Bronchial epithelial cell (primary cell): ENCODE measurements at places on chromosomes 3 and 15.
A peak's percentile ranks its signal among the peaks of the same experiment; 100 is the strongest.

DNA sequence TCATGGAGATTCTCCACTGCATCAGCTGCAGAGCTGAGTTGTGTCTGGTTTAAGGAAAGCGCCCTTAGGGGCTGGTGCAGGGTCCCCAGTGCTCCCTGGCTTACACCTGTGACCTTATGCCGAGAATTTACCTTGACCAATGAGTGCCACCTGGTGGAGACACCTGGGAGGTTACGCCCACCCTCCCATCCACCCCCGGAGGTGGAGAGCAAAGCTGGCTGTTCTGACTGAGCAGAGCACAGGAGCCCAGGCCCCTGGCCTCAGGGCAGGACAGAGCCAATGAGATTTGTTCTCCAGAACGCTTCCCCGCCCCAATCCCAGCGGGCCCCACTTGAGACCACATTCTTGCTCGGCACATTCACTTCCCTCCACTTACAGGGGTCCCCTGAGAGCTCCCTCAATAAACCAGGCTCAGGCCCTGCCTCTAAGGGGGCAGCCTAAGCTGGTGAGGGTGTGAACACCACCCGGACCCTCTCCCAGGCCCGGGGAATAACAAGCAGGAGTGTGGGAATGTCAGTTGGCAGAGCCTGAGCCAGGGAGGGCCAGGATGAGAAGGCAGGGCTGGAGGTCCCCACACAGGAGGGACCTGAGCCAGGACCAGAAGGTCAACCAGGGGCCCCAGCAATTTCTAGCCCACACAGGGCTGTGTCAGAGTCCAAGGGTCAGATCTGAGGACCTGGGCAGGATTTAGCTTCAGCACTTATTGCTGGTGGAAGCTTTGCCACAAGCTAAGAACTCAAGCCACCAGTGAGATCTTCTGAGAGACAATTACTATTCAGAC is 117.1 kb downstream of the TPRA1 start:
- DNase-seq: peak; percentile 29

DNA sequence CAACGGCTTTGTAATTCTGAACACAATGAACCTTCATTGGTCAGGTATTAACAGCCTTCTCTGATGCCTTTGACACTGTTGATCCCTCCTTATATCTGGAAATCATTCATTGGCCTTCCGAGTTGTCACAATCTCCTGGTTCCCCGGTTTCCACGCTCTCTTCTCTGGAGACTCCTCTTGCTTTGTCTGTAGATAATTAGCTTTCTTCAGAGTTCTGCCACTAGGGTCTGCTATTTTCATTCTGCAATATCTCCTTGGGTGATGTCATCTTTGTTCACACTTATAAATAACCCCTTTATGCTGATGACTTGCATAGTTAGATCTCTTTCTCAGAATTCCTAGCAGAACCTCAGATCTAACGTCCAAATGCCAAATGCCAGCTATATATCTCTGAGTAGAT is 583.8 kb upstream of the ZNF717 start:
- peak; percentile 17 for DNase-seq

DNA sequence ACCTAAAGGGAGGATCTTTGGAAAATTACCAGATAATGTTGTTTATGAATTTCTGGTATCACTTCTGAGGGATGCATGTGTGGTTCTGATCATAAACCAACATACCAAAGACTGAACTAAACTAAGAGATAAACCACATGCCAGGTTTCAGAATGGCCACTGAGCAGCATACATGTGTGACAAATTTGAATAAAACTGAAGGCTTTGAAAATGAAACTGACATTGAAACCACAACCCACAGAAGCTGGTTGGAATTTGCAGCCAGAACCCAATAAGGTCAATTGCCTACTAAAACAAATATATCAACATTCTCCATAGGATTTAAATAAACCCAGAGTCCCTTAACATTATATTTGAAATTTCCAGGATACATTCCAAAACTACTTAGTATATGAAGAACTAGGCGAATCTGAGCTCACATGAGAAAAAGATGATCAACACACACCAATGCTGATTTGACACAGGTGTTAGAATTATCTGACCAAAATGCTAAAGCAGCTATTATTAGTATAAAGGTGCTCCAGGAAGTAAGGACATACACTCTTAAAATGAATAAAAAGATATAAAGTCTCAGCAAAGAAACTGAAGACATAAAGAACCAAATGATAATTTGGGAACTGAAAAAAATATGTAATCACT is 125.0 kb downstream of the ZNF280D start:
- DNase-seq: no peak

DNA sequence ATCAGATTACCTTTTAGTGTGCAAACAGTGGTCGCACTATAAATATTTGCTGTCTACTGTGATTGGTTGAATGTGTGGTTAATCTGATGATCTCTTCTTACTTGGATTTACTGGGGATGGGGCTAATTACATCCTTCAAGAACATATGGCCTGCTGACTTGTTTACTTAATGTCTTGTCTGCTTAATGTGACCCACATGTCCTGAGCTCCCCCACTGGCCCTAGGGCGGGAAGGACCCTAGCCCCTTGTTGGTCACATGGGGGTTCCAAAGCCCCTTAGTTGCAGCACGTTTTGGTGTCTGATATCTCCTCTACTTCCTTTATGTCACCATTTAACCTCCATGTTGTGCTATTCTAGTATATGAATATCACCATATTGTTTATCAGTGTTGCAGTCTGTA is 17.8 kb upstream of the P2RY12 start:
- no peak for DNase-seq

DNA sequence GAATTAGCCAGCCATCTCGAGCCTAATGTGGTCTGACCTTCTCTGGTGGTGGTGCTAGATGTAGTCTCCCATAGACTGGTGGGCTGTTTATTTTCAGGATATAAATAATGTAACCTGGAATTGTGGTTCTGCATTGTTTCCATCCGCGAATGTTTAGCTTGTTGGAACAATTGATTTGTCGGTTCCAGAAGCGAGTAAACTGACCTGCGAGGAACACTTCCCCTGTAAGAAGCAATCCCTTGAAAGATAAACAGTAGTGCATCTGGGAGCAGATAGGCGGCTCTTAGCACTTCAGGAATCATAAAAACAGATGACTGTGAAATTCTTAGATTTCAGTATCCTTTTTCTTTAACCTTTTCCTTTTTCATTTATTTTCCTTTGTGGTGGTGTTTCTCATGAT is 157.8 kb downstream of the GHSR start:
- no peak for DNase-seq

DNA sequence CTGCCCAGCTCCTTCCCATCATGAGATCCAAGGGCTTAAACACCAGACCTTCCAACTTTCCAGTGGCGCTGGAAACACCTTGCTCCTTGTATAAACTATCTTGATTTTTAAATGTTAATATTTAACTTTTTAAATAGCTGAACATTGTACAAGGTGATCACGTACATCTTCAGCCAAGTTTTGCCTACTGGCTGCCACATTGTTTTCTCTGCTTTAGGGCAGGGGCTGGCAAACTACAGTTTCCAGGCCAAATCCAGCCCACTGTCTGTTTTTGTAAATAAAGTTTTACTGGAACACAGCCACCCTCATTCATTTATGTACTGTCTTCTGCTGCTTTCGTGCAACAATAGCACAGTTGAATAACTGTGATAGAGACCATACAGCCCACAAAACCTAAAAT is 27.6 kb upstream of the FOXP1 start:
- no peak for DNase-seq

DNA sequence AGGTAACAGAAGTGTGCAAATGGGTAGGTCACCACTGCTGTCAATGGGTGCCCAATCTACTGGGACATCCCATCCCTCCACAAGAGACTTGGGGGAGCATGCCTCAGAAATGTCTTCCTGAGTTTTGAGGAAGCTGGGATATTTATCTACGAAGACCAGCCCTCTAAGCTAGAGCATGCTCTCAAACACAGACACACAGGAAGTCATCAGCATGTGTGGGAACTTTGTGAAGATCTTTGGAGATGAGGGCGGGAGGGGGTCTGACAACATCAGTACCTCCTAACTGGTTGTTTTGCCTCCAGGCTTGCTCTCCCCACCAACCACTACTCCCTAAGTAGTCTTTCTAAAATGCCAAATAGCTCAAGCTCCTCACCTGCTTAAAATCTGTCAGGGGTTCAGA is 3.5 kb upstream of the MEF2A start:
- DNase-seq: no peak

DNA sequence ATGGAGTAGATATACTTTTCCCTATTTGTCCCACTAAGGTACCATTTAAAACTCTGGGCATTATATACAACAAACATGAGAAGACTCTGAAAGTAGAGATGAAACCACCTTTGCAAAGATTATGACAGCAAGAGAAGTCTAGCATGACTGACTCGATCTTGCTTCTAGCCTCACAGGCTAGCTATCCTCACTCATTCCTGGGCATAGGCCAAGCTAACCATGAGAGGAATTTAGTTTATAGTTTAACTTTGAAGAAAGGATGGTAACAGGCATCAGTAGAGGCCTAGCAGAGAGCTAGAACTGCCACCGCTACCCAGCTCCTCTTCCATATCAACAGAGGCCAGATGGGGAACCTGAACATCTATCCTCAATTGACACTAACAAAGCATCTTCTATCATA is 63.5 kb upstream of the FSIP1 start:
- DNase-seq: no peak

DNA sequence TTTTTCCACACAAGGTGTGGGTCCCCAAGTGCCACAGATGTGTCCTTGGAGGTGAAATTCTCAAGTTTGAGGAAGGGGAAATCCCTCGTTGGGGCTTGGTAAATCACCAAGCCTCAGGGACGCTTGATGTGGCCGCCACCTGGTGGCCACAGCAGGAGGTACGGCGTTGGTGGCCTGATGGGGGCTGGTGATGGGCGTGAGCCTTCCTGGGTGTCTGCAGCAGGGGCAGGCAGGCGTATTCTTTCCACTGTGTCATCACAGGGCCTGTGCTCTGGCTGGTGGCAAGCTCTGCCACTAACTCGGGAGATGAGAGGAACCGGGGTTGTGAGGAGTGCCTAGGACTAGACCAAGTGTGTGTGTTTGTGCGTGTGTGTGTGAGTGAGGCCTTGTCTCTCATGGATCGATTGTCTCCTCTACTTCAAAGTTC is 4.2 kb downstream of the ACOX2 start:
- peak; percentile 57 for DNase-seq
